Thymus (tissue), 14 donors: ENCODE measurements at places on chromosomes 1 and 21.

DNA sequence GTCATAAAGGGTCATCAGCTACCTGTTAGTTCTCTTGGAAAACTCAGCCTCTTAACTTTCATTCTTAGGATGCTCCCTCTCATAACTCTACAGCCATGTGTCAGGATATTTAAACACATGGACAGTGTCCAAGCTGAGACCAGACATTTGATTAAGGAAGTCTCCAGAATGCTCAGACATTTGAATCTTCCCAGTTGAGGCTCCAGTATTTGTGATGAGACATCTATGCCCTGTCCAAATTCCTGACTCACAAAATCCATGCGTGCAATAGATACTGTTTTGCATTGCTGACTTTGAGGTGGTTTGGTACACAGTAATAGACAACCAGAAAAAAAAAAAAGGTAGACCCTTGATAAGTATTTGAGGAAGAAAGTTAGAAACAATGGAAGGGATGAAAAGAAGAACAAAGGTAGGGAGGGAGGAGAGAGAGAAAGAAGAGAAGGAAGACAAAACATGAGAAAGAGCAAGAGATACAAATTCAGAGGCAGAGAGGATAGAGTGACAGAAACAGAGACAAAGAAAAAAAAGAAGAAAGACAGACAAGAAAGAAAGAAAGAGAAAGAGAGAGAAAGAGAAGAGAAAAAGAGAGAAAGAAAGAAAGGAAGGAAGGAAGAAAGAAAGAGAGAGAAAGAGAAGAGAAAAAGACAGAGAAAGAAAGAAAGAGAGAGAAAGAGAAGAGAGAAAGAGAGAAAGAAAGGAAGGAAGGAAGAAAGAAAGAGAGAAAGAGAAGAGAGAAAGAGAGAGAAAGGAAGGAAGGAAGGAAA, 275.5 kb upstream of the PRMT6 start:
- DNase-seq = no peak

- no peak for DNase-seq
These were observed 1.9 kb downstream of the OR2B11 start for GRCh38 chr1:247456021-247456420.

DNA sequence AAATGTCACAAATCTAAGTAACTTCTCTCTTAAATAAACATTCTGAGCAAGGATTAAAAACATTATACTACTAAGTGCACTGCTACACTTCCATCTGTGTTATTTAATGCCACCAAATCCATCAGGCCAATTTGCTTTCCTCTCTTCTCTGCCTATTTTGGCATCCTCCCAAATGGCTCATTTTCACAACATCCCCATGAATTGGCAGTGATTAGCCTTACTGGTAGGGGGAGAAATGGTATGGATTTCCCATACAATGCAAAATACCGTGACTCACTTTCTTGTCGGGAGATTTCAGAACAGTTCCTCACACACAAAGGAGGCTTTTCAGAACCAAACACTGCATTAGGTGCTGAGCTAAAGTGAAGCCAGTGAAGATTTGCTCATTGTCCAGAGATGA, 195.7 kb downstream of the MIS18A start:
- DNase-seq = no peak

GRCh38 chr1:184806296-184806721, 51.7 kb upstream of the EDEM3 start:
- DNase-seq = no peak

DNA sequence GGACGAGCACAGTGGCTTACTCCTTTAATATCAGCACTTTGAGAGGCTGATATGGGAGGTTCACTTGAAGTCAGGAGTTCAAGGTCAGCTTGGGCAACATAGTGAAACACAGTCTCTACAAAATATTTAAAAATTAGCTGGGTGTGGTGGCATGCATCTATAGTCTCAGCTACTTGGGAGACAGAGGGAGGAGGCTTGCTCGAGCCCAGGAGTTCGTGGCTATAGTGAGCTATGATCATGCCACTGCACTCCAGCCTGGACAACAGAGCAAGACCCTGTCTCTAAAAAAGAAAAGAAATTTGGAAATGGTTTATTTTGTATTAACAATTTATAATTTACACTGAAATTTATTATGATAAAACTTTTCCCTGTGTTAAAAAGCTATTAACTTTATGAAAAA, 1.7 kb upstream of the ANGPTL3 start:
- no peak for DNase-seq

DNA sequence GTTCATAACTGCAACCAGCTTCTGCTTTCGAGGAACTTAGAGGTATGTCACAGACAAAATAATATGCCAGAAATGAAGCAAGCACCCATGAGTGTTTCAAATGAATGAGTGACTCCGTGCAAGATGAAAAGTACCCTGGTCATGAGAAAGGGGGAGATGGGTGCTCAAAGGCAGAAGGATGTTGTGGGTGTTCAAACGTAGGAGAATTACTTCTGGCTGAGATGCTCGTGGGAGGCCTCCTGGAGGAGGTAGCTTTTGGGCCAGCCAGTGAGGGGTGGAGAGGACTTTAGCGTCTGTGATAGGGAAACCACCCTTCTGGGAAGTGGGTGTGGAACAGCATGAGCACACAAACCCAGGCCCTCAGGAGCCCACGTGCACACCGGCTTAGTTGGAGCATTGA, 113.8 kb downstream of the SYF2 start:
- no peak for DNase-seq

- DNase-seq = no peak
These were observed 289.2 kb downstream of the GRIK1 start for GRCh38 chr21:29650523-29651022.

- no peak for DNase-seq
These were observed 42.2 kb upstream of the WNT4 start for GRCh38 chr1:22184892-22185612.

- DNase-seq = no peak
These were observed 4.8 kb downstream of the PSMG1 start for GRCh38 chr21:39178421-39178820.

DNA sequence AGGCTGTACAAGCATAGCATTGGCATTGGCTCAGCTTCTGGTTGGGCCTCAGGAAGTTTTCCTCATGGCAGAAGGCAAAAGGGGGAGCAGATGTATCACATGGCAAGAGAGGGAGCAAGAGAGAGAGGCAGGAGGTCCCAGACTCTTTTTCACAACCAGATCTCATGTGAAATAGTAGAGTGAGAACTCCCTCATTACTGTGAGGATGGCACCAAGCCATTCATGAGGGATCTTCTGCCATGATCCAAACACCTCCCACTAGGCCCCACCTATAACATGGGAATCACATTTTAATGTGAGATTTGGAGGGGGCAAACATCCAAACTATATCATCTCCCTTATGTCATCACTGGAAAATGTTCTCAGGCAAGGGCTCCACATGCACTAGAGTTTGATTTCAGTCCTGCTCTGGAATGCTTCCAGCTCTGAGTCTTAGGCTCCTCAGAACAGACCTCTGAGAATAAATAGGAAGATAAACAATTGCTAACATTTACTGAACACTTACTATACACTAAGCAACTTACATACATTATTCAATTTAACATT, 39.4 kb upstream of the VTCN1 start:
- DNase-seq = no peak

DNA sequence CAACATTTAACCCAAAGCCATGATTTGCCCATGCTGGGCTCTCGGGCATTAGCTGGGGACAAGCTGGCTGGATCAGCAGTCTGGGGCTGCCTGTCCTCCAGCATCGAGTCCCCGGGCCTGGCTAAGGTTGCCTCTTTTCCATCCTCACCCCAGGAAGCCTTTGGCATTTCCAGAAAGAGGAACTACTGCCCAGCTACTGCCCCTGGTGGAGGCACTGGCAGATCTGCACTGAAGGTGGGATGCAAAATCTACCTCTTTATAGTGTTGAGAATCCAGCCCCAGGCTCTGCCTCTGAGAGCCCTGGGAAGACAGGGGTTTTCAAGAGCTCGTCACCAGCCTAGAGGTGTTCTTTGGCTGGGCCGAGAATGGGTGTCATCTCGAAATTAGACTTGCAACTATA, 635.9 kb downstream of the MATN1 start:
- no peak for DNase-seq

DNA sequence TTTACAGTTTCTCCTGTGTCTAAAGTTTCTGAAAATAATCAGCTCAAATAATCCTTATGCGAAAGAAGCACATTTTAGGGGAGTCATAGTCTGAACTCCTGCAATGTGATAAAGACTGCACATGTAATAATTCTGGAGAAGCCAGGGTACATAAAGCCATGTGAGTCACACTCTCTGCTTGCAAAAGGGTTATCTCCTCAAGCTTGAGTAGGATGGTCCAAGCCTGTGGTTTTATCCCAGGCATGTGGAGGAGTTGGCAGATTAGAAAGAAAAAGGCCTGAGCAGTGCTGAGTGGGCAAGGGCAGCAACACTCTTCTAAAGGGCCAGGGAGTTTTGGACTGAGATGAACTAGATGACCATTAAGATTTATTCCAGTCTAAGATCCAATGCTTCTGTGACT, 220.4 kb downstream of the RHOU start:
- no peak for DNase-seq

- peak; percentile 38 for DNase-seq
These were observed 38.6 kb upstream of the COX20 start for GRCh38 chr1:244796719-244797406.
